ENCODE measurements at places on chromosomes 2 and 18. TPM values are rescaled to one million over a fixed set of nuclear protein-coding genes. Genes with fewer than 3 reads are reported as not detected.

The SANBR gene
- total RNA-seq: 15.1 TPM

The ACMSD gene
- total RNA-seq: not detected

The SIX3 gene
- not detected for total RNA-seq

The C1GALT1C1L gene
- 1.1 TPM for total RNA-seq

The TEKT4 gene
- total RNA-seq: not detected

The ESPNL gene
- total RNA-seq: not detected

The C2orf15 gene
- not detected for total RNA-seq

The SPATS2L gene
- 53.0 TPM for total RNA-seq

The ACOXL gene
- total RNA-seq: not detected

The COX5B gene
- total RNA-seq: 355 TPM

The PSMA8 gene
- total RNA-seq: not detected

The RTP5 gene
- total RNA-seq: not detected

The GALNT14 gene
- 31.6 TPM for total RNA-seq

The MC5R gene
- total RNA-seq: not detected

The NLRC4 gene
- total RNA-seq: not detected

The FZD7 gene
- 9.5 TPM for total RNA-seq

The ABCA12 gene
- total RNA-seq: 0.31 TPM

The COLEC12 gene
- 0.33 TPM for total RNA-seq

The RAB6C gene
- not detected for total RNA-seq

The AKAIN1 gene
- total RNA-seq: not detected

The NEURL3 gene
- total RNA-seq: not detected

The FEV gene
- not detected for total RNA-seq

The FTCDNL1 gene
- total RNA-seq: 4.5 TPM

The GNLY gene
- not detected for total RNA-seq

The CCL20 gene
- 0.33 TPM for total RNA-seq

The NT5C1B gene
- total RNA-seq: not detected

The TMEM200C gene
- not detected for total RNA-seq

The RUFY4 gene
- not detected for total RNA-seq

The EPG5 gene
- total RNA-seq: 56.5 TPM

The C1QL2 gene
- total RNA-seq: not detected

The MRPL53 gene
- 25.1 TPM for total RNA-seq

The LYG2 gene
- total RNA-seq: not detected

The CD8B2 gene
- total RNA-seq: not detected

The L3MBTL4 gene
- total RNA-seq: under 0.01 TPM

The RBM45 gene
- total RNA-seq: 18.3 TPM

The PJVK gene
- 1.8 TPM for total RNA-seq

The ARL4C gene
- total RNA-seq: 11.9 TPM

The GATA6 gene
- under 0.01 TPM for total RNA-seq

The CTAGE1 gene
- not detected for total RNA-seq

The KCNIP3 gene
- total RNA-seq: 168 TPM

The REG3A gene
- total RNA-seq: not detected

The GGCX gene
- total RNA-seq: 55.4 TPM

The PCARE gene
- total RNA-seq: not detected

The ORMDL1 gene
- total RNA-seq: 79.4 TPM

Measured in melanocyte of skin (primary cell).